ENCODE measurements at places on chromosomes 12 and 14. TPM values are rescaled to one million over a fixed set of nuclear protein-coding genes. Genes with fewer than 3 reads are reported as not detected.
A peak's percentile ranks its signal among the peaks of the same experiment; 100 is the strongest.

GRCh38 chr12:31317471-31318395 is 8.2 kb downstream of the SINHCAF start:
- DNase-seq = no peak

- DNase-seq = no peak
These were observed 213.2 kb upstream of the PRICKLE1 start for GRCh38 chr12:42802785-42803189.

DNA sequence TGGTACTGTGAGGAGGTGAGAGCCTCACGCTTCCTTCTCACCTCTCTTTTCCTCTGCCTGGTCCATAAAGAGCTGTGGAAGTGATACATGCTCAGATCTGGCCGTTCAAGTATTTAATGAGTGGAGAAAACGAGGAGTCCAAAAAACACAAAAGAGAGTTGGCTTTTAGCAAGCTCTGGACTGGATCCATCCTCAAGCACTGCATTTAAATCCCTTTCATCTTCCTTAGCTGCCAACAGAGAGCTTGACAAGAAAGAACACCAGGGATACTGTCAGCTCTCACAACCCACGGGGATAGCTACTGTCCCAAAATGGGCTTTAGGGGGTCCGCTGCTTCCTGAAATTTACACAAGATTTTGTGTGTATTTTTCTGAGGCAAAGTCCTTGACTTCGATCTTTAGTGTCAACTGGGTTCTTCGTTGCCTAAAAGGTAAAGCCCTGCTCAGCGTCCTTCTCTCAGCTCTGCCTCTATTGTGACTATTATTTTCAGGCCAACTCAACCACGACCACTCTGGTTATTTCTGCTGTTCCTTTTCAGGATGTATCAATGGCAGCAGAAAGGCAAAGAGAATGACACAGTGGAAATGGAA is 120.9 kb downstream of the TMTC1 start:
- no peak for DNase-seq

GRCh38 chr14:42548349-42548748 is 941.7 kb downstream of the LRFN5 start:
- DNase-seq = no peak

GRCh38 chr12:50786498-50787231 is 22.8 kb downstream of the ATF1 start:
- peak; percentile 96 for DNase-seq

- DNase-seq = no peak
These were observed 659 bp downstream of the TRAFD1 start for GRCh38 chr12:112126000-112126438.

DNA sequence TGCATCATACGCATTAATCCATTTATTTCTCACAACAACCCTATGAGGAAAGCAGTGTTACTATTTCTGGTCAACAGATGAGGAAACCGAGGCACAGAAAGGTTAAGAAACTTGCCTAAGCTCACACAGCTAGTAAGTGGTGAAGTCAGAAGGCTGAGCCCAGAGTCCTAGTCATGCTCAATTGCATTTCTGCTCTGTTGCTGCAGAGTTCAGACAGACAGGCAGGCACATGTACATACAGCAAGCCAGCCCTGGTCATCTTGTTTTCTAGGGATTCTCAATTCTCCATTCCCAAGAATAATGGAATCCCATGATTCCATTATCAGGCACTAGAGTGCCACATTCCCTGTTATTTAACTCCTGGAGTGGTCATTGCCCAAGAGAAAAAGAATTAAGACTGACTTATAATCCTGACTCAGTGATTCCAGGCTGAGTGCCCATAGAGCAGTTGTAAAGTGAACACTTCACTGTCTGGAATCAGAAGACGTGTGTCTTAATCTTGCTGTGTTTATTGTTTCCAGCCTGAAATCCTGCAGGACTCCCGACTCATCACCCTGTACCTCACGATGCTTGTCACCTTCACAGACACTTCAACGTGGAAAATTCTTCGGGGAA is 10.7 kb downstream of the UBE3B start:
- DNase-seq = no peak

DNA sequence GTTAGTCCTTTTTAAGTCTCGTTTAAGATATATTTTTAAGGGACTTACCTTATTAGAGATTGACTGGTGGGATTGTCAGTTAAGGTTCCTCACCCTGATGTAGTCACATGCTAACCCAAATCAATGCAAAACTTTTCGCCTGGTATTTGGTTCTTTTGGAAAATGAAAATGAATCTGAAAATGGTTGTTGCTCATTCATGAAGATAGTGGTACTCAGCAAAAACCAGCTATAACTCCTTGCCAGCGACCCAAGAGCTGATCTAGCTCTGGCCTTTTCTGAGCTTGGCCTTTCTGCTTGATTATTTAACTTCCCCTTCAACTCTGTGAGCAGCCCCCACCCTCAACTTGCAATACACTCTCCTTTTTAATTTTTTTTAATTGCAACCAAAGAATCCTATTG is 85.0 kb upstream of the GTF2A1 start:
- no peak for DNase-seq

GRCh38 chr12:131346555-131347344 is 364.1 kb upstream of the SFSWAP start:
- no peak for DNase-seq

- DNase-seq = no peak
These were observed 5.1 kb upstream of the DENR start for GRCh38 chr12:122747224-122748135.

GRCh38 chr12:58189893-58190292 is 248.5 kb downstream of the ATP23 start:
- DNase-seq = no peak

- DNase-seq = no peak
These were observed 311.8 kb downstream of the BTG1 start for GRCh38 chr12:91833780-91834359.

- DNase-seq = no peak
These were observed 151.8 kb upstream of the BTG1 start for GRCh38 chr12:92297405-92297804.

DNA sequence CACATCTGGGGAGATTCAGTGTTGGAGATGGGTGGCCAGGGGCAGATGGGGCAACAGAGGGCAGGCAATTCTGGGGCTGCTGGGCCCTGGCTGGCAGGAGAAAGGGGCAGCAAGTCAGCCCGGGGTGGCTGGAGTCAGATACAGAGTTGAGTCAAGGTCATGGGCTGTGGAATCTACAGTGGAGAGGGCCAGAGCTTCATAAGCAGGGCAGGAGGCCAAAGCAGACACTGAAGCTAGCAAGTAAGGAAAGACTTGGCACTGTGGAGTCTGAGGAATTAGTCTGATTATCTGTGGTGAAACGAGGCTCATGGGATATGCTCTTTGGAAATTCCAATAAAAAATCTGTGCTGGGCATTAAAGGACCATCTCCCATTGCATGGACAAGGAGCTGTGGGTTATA is 95.5 kb downstream of the TMX1 start:
- DNase-seq = no peak

- DNase-seq = no peak
These were observed 180.8 kb downstream of the ADCK1 start for GRCh38 chr14:77980475-77981321.

GRCh38 chr14:94049625-94050023 is 23.5 kb downstream of the OTUB2 start:
- no peak for DNase-seq

DNA sequence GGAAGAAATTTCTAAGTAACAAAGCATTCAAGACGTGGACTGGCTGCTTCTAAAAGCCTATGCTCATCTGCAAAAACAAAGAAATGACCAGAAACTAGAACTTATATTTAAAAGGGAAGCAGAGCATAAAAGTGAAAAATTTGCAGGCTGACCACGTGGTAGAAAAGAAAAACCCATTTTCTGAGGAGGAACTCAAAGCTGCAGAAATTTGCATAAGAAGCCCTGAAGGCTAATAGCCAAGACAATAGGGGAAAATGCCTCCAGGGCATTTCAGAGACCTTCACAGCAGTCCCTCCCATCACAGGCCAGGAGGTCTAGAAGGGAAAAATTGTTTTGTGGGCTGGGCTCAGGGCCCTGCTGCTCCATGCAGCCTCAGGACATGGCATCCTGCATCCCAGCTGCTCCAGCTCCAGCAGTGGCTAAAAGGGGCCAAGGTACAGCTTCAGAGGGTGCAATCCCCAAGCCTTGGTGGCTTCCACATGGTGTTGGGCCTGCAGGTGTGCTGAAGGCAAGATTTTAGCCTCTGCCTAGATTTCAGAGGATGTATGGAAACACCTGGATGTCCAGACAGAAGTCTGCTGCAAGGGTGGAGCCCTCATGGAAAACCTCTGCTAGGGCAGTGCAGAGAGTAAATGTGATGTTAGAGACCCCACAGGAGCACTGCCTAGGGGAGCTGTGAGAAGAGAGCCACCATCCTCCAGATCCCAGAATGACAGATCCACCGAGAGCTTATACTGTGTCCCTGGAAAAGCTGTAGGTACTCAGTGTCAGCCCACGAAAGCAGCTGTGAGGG is 55.5 kb downstream of the CHGA start:
- DNase-seq = no peak

Gene HCFC2
- total RNA-seq = 6.7 TPM

Gene FGF23
- total RNA-seq = not detected

Gene PAX9
- total RNA-seq = 5.2 TPM

Gene OAS1
- 48.0 TPM for total RNA-seq

Gene NTF3
- 10.7 TPM for total RNA-seq

Gene TAS2R31
- not detected for total RNA-seq

Gene PPP1R36
- total RNA-seq = 0.64 TPM

Gene NOXRED1
- not detected for total RNA-seq

Gene CD163
- total RNA-seq = not detected

Measured in H4 (cell line).